ENCODE measurements at places on chromosomes 7 and 10.

- no peak for DNase-seq
- H3K27ac ChIP-seq: no peak overlapping the region
- H3K27me3 ChIP-seq: peaks cover 44% of the 10 kb centered on the region
- no peaks in the 10 kb centered on the region for H3K36me3 ChIP-seq
- H3K4me3 ChIP-seq: no peak overlapping the region
These were observed 976 bp downstream of the NAT16 start for GRCh38 chr7:101179117-101179516.

DNA sequence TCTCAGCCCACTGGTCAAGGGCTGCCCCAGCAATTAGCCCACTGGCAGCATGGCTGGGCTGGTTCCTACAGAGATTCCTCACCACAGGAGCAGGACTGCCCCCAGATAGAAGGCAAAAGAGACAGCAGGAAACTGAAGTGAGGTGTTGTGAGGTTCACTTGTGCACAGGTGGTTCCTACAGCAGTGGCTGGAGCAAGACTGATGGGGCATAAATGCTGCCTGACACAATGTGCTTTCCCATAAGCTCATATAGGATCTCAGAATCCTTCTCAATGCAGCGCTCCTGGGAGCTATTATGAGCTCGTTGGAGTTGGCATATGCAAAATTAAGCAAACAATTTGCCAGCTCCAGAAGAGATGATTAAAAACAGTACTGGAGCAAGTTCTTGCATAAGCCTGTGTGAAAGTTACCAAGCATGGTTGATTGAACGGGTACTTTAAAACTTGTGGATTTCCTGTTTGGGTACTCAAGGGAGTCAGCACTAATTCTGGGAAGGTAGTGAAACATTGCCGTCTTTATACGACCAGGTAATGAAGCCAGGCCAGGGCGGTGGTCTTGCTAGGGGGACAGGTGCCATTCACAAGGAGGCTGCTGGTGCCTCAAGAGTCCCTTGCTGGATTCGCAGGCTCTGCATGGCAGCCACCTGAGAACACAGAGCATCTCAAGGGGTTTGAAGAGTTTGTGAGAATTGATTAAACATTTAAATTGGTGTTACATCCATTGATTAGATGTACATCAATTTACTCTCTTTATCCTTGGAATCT, 20.3 kb upstream of the PRKCQ start:
- H3K4me3 ChIP-seq: no peak overlapping the region
- H3K27me3 ChIP-seq: no peaks in the 10 kb centered on the region
- no peaks in the 10 kb centered on the region for H3K36me3 ChIP-seq
- DNase-seq: no peak
- H3K27ac ChIP-seq: no peak overlapping the region
- H3K4me1 ChIP-seq: no peaks in the 10 kb centered on the region

- H3K27me3 ChIP-seq: no peaks in the 10 kb centered on the region
- H3K4me3 ChIP-seq: no peak overlapping the region
- H3K4me1 ChIP-seq: peaks cover 24% of the 10 kb centered on the region
These were observed 157.1 kb upstream of the RHEB start for GRCh38 chr7:151676759-151677158.

GRCh38 chr10:119020627-119020946, 8.9 kb upstream of the NANOS1 start:
- H3K4me3 ChIP-seq: no peak overlapping the region
- DNase-seq: no peak
- no peak overlapping the region for H3K27ac ChIP-seq

- H3K4me1 ChIP-seq: peaks cover 11% of the 10 kb centered on the region
- no peaks in the 10 kb centered on the region for H3K27me3 ChIP-seq
- no peak overlapping the region for H3K4me3 ChIP-seq
- no peaks in the 10 kb centered on the region for H3K36me3 ChIP-seq
These were observed 36.1 kb upstream of the TARP start for GRCh38 chr7:38309555-38309954.

DNA sequence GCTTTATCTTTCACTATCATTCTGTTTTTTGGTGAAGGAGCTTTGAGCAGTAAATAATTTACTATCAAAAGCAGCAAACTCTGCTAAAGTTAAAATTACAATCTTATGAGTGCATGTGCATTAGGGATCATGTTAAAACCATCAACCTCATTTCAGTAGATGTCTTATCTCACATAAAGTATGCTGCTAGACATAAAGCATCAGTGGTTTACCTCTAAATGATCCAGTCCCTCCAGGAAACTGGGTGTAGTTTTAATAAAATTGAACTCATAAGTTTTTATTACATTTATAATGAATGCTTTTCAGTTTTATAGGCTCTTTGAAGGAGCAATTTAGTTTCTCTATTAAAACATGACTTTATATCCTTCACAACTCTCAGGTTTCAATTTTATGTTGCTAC, 108.7 kb downstream of the LRRN3 start:
- H3K4me3 ChIP-seq: no peak overlapping the region
- H3K36me3 ChIP-seq: no peaks in the 10 kb centered on the region
- no peak for DNase-seq
- no peaks in the 10 kb centered on the region for H3K4me1 ChIP-seq
- no peak overlapping the region for H3K27ac ChIP-seq

DNA sequence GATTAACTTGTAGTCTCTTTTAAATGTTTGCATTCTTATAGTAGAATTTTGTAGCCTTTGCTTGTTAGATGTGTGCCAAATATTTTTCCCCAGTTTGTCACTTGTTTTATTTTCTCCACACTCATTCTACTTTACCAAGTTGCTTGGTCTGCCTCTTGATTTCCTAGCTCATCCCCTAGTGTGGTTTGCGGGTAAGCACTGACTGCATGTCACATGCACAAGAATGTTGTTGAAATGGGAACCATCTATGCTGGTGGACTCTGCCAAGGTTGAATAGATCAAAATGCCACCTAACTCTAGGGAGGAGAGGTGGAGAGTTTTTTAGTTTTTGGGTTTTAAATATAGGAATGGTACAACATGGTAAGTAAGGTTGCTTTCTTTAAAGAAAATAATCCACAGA, 47.6 kb downstream of the FZD1 start:
- no peak for DNase-seq
- H3K27ac ChIP-seq: no peak overlapping the region
- no peaks in the 10 kb centered on the region for H3K4me1 ChIP-seq
- no peak overlapping the region for H3K4me3 ChIP-seq

DNA sequence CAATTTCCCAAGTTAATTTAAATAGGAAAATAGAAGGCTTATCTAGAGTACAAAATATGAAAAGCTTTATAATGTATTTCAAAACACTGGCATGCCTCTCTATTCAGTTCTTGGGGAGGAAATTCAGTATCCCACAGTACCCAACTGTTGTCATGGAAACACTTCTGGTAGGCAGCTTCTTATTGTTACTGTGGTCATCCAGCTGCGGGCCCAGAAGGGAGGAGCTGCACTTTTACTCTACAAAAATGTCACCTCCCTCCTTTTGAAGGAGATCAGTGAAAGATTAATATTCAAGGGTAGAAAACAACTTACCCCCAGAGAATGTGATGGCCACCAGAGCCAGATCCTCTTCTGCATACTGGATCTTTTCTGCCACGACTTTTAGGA, 202.8 kb downstream of the RAPGEF5 start:
- no peak overlapping the region for H3K27ac ChIP-seq
- H3K36me3 ChIP-seq: peaks cover 95% of the 10 kb centered on the region
- no peaks in the 10 kb centered on the region for H3K27me3 ChIP-seq
- H3K4me3 ChIP-seq: no peak overlapping the region
- peaks cover 5% of the 10 kb centered on the region for H3K4me1 ChIP-seq

- DNase-seq: no peak
- no peak overlapping the region for H3K4me3 ChIP-seq
- peaks cover 17% of the 10 kb centered on the region for H3K4me1 ChIP-seq
These were observed 213.7 kb downstream of the HTR7 start for GRCh38 chr10:90644165-90644564.

All from heart left ventricle (tissue), 16 donors.